ENCODE measurements at places on chromosomes 12 and 14.

- no peak for DNase-seq
These were observed 14.3 kb downstream of the MCRS1 start for GRCh38 chr12:49553512-49554088.

DNA sequence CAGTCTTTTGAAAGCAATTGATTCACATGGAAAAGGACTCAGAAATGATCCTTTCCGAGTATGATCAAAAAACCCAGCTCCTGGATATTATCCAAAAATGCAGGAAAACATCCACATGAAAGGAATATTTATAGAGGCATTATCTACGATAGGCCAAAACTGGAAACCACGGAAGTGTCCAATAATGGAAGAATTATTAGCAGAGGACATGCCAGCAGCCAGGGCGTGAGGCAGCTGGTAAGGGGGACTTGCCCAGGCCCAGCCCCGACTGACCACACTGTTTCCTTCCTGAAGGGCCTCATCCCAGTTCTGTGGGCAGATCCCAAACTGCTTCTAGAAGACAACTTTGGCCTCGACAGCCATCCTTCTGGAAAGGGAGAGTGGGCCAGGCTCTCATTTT is 20.5 kb downstream of the ACTN1 start:
- no peak for DNase-seq

- DNase-seq = no peak
These were observed 181.1 kb downstream of the BTG1 start for GRCh38 chr12:91964501-91964900.

DNA sequence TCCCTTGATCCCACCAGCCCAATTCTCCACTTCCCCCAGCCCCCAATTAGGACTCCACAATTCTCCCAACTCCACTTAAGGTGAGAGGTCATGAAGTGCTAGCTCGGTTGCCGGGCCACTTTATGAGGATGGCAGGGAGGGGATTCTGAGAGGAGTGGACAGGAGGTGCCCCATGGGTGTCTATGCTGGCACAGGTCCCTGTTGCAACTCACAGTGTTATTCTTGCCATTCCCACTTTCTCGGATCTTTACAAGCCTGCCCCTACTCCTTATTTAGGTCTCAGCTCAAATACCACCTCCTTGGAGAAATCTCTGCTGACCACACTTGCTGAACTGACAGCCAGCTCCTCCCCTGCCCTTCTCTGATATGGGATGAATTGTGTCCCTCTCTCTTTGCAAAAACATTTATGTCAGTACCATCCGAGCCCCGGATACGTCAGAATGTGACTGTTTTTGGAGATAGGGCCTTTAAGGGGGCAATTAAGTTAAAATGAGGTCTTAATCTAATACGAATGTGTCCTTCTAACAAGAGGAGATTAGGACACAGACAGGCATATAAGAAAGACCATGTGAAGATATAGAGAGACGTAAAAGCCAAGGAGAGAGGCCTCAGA is 4.2 kb upstream of the LGALS3 start:
- no peak for DNase-seq

DNA sequence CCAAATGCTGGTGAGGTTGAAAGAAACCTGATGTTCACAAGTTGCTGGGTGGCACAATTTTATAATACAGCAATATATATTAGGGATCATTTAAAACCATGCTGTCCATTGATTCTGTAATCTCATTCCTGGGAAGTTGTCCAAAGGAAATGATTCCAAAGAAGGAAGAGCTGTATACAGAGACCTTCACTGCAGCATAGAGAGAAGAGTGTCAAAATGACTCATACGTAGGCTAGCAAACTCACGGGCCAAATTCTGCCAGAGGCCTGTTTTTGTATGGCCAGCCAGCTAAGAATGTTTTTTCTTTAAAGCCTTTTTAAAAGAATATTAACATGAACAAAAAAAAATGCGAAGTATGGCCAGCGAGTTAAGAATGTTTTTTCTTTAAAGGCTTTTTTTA is 69.2 kb upstream of the MED13L start:
- DNase-seq = no peak

- no peak for DNase-seq
These were observed 54.7 kb downstream of the PHLDA1 start for GRCh38 chr12:75976913-75977312.

DNA sequence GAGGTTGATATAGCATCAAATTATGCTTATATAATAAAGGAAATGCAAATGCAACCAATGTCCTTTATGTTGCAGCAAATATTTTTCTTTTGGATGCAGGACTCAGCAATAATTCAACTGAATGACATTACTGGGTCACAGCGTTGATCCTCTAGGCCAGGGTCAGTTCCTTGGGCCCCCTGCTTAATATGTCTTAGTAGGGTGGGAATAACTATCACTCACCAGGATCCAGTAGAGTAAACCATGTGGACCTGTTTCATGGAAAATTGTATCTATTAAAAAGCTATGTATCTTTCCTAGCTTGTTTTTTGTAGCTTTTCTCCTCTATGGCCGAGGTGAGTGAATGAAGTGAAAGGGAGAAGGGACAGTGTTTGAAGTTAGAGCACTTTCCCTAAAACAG is 161.5 kb upstream of the SSTR1 start:
- DNase-seq = no peak

- no peak for DNase-seq
These were observed 60.6 kb upstream of the TMCC3 start for GRCh38 chr12:94710933-94711332.

DNA sequence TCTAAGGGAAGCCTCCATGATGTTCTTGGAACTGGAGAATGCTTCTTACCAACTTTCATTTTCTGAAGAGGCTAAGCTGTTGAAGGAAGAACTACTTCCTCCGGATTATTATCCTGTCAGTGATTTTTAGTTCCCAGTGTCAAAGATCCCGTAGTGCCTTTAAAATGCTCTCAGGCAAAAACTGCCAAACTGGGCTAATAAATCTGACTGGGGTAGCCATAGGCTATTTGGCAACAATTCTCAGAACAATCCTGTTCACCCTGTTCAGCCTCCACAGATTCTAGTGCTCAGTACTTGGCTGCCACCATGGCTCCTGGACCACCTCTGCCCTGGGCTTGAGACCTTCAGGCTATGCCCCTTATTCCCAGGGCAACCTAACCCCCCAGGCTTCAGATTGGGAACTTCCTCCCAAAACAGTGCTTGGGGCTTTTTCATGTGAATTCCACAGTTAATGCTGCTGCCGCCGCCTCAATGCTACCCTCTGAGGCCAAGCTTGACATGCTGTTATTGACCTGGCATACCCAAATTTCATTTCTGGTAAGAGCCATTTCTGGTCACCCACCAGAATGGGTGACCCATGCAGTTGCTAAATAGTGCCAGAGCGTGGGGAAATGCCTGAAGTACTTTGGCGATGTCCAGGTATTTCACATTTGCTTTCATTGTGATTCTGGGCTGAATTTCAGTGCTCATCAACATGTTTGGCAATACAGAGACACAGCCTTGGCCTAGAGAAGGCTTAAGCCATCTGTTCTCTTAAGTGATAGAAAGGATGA is 110.0 kb upstream of the ARHGAP5 start:
- DNase-seq = no peak

DNA sequence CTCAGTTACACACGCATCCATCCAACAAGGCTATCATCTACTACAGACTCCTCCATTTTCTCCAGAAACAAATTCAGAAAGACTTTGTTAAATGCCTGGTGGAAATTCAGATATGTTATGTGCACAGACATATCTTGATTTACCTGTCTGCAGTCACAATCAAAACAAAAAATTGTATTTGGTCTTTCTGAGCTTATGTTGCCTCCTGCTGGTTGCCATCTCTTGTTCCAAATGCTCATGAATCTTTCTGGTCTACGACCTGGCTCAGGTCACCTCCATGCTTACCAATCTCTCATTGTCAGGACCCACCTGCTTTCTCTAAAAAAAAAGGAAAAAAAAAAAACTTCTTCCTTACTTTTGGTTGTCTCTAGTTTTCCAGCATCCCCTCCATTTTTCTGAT is 169.2 kb upstream of the PLXNC1 start:
- DNase-seq = no peak

GRCh38 chr14:93790966-93791365 is 2.7 kb upstream of the PRIMA1 start:
- no peak for DNase-seq

DNA sequence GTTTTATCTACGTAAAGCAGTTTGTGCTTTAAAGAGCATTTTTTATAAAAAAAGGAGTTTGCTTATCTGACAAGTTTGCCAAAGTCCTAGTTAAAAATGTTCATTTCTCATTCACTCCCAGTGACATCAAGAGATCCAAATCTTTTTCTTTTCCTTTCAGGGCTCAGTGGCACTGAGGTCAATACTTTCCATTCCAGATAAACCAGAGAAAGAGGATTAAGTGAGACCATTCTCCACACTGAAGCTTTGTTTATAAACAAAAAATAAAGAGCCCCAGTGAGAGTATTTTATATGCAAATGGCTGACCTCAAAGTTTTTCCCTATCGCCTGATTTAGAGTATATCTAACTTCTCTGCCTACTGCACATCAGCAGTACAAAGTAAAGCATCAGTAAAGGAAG is 199.8 kb downstream of the ALG10B start:
- DNase-seq = no peak

DNA sequence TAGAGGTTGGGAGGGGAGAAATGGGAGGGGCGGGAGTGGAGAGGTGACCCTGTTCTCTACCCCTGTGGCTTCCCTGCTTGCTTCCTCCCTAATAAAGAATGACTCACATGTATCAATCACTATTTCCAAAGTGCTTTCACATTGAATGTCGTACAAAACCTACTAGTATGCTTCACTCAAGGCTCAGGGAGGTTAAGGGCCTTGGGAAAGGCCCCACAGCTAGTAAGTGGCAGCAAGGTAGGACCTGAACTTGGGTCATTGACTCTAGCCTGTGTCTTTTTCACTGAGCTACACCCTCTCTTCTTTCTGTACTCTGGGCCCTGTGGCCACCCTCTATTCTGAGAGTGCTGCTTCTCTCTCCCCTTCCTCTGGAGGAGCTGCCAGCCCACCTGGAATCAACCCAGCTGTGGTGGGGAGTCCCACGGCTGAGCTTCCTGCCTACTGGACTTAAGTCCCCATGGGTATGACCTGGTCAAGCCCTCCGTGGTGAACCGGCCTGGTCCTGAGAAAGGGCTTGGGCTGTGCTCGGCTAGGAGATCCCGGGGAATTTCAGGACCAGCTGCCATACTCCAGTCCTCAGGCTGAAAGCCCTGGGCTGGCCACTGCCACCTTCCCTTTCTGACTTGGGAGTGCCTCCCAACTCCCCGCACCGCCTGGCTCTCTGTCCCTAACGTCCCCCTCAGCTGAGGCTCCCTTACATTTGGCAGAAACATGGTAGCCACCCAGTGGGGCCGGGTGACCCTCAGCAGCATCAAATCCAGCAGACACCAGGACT is 13.0 kb downstream of the SLC48A1 start:
- DNase-seq = no peak

- no peak for DNase-seq
These were observed 787.0 kb upstream of the TBX3 start for GRCh38 chr12:115470977-115471376.

DNA sequence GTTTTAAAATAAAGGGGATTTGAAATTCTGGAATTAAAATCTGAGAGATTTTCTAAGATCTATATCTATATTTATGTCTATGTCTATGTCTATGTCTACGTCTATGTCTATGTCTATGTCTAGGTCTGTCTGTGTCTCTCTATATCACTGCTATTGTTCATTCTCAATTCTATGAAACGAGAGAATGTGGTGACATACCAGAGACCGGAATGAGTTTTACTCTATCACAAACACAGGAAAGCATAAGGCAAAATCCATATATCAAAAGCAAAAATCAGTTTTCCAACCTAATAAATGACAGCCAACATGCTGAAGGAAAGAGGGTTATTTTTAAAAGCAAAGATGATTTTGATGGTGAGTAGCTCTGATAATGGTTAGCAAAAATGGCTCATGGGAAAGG is 173.1 kb downstream of the ETNK1 start:
- no peak for DNase-seq

- no peak for DNase-seq
These were observed 34.8 kb upstream of the TSPAN9 start for GRCh38 chr12:3042394-3042793.

DNA sequence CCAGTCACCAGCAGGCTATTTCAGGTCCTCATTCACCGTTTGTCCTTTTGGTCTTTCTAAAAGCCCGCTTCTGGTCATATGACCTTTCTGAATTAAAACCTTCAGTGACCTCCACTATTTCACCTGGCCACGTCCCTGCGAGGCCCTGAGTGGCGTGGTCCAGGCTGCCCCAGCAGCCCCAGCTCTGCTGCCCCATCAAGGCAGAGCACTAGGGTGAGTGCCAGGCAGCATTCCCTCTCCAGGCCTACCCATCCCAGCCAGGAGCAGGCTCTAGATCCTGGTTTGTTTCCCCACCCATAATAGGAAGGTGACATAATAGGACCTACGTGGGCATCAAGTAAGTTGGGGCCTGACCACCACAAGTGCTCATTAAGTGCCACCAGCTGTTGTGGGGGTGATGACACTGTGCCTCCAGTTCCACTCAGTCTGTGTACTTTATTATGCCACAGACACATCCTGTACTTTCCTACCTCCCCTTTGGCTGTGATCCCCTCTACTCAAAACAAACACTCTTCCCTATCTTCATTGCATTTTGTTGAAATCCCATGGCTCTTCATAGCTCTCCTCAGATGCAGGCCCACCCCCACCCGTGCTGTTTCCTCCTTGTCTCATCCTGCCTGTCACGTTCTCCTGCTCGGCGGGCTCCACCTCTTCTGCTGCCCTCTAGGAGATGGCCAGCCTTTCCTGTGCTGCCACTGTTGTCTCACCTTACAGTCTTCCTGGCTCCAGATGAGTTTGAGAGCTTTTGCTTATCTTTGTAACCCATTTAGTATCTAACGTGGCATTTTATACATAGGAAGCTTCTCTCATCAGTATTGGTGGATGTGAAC is 21.4 kb downstream of the CKB start:
- DNase-seq = no peak

- DNase-seq = no peak
These were observed 11.0 kb upstream of the DHRS4 start for GRCh38 chr14:23942587-23942986.

- DNase-seq = no peak
These were observed 12.9 kb downstream of the GNG2 start for GRCh38 chr14:51873221-51873893.

- DNase-seq = no peak
These were observed 113.9 kb upstream of the FGD4 start for GRCh38 chr12:32285489-32285888.

- no peak for DNase-seq
These were observed 15.6 kb downstream of the OTUB2 start for GRCh38 chr14:94041551-94042346.
